Lung (tissue), 17 donors: ENCODE measurements at places on chromosomes 16 and 17.

GRCh38 chr16:90061437-90061836 is 15.7 kb downstream of the PRDM7 start:
- no peaks in the 10 kb centered on the region for H3K36me3 ChIP-seq
- no peak overlapping the region for H3K27ac ChIP-seq
- no peak overlapping the region for H3K4me3 ChIP-seq

DNA sequence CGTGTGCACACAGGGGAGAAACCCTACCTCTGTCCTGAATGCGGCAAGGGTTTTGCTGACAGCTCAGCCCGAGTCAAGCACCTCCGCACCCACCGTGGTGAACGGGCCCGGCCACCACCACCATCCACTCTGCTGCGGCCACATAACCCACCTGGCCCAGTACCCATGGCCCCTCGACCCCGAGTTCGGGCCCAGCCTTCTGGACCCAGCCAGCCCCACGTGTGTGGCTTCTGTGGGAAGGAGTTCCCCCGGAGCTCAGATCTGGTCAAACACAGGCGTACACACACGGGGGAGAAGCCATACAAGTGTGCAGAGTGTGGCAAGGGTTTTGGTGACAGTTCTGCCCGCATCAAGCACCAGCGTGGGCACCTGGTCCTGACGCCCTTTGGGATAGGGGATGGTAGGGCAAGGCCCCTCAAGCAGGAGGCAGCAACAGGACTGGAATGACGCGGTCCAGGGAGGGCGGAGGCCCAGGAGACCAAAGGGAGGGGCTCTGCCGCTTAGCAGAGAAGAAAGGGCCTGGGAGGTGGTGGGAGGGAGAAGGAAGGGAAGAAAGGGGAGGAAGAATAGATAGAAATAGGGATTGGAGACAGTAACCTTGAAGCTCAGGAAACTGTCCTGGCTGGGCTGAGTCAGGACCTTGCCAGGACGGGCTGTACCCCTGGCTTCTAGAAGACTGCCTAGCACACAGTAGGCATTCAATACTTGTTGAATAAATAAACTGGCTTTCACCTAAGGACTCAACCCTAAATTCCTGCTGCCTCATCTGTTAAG is 3.6 kb downstream of the ZNF48 start:
- no peaks in the 10 kb centered on the region for H3K27me3 ChIP-seq
- H3K4me3 ChIP-seq, result no peak overlapping the region
- H3K27ac ChIP-seq, result no peak overlapping the region
- peaks cover 27% of the 10 kb centered on the region for H3K4me1 ChIP-seq
- H3K36me3 ChIP-seq, result no peaks in the 10 kb centered on the region
- DNase-seq, result no peak

- peak overlapping the region; percentile 96 for H3K27ac ChIP-seq
- H3K4me3 ChIP-seq, result peak overlapping the region; percentile 62
- H3K36me3 ChIP-seq, result no peaks in the 10 kb centered on the region
- H3K4me1 ChIP-seq, result peaks cover 50% of the 10 kb centered on the region
Measured at GRCh38 chr17:77374170-77374936, 233.6 kb downstream of the SEC14L1 start.

- no peaks in the 10 kb centered on the region for H3K27me3 ChIP-seq
- DNase-seq, result no peak
- H3K36me3 ChIP-seq, result no peaks in the 10 kb centered on the region
- no peaks in the 10 kb centered on the region for H3K4me1 ChIP-seq
- no peak overlapping the region for H3K4me3 ChIP-seq
- H3K27ac ChIP-seq, result no peak overlapping the region
Measured at GRCh38 chr17:54760836-54761235, 139.8 kb upstream of the TOM1L1 start.

- no peaks in the 10 kb centered on the region for H3K36me3 ChIP-seq
- H3K4me1 ChIP-seq, result peaks cover 6% of the 10 kb centered on the region
- no peaks in the 10 kb centered on the region for H3K27me3 ChIP-seq
Measured at GRCh38 chr16:4316864-4317531, 1.1 kb downstream of the GLIS2 start.

DNA sequence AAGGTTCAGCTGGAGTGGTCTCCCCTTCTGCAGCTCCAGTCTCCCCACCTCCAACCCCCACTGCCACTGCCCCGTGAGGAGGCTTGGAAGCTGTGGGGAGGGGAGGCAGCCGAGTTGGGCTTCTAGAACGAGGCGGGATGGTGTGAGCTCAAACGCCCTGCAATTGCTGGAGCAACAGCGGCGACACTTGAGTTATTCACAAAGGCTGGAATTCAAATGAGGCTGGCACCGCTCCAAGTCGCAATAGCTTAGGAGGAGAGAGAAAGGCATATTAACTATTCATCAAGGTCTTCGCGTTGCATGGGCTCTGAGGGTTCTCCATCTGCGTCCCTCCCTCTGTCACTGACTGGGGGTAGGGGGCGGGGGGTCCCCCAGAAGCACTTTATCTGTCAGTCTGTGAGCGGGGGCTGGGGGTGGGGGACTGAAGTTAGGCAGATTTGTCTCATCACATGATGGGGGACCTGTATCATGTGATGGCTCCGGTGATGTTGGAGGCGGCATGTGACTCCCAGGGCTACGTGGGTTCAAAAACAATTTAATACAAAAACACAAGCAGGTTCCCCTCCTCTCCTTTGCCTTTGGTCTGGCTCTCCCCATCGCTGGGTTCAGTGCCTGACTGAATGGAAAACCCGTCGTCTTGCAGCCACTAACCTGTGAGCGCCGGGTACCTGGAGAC is 70.5 kb downstream of the RBBP6 start:
- H3K4me3 ChIP-seq, result no peak overlapping the region
- DNase-seq, result peak; percentile 85
- peaks cover 3% of the 10 kb centered on the region for H3K4me1 ChIP-seq
- peaks cover 18% of the 10 kb centered on the region for H3K27me3 ChIP-seq

GRCh38 chr17:9956474-9957131 is 51.5 kb upstream of the RCVRN start:
- no peak for DNase-seq
- H3K4me1 ChIP-seq, result no peaks in the 10 kb centered on the region
- H3K4me3 ChIP-seq, result no peak overlapping the region
- H3K27me3 ChIP-seq, result no peaks in the 10 kb centered on the region

DNA sequence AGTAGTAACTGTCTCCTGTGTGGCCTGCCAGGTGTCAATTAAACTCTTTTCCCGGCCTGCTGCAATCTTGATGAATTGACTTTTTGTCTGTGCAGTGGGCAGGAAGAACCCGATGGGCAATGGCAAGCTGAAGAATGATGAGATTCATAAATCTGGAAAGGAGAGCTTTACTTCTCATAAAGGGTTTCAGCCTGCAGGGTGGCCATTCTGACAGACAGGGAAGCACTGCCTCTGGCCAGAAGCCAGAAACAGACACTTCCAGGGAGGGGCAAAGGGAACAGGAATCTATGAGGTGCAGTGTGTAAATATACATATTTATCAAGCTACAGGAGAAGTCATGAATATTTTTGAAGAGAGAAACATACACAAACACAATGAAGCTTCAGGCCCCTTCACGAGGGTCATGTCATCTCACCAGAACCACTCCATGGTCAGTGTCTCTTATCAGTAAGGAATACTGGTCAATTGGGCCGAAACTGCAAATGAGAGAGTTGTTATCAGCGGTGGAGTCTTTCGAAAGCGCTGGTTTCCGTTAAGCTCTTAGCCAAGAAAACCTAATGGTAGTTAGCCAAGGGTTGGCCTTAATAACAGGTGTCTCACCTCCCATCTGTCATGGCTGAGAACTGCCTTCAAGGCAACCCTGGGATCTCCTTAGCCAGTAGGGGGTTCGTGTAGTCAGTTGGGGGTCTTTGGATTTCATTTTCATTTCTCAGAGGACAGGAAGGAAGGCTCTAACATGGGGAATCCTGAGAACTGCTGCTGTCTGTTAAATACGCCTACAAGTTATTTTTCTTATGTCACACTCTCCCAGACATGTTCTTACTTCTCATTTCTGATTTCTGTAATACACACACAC is 1.2 kb upstream of the NARF start:
- peaks cover 13% of the 10 kb centered on the region for H3K4me1 ChIP-seq
- DNase-seq, result no peak
- H3K36me3 ChIP-seq, result peaks cover 11% of the 10 kb centered on the region
- H3K27ac ChIP-seq, result peak overlapping the region; percentile 93
- H3K27me3 ChIP-seq, result no peaks in the 10 kb centered on the region
- H3K4me3 ChIP-seq, result no peak overlapping the region
